SK-N-SH (cell line): ENCODE measurements at places on chromosomes 6 and 20.

- DNase-seq, result no peak
Measured at GRCh38 chr6:131103296-131103695, 32.0 kb upstream of the AKAP7 start.

GRCh38 chr6:87431263-87431662, 23.5 kb downstream of the CFAP206 start:
- DNase-seq, result no peak

DNA sequence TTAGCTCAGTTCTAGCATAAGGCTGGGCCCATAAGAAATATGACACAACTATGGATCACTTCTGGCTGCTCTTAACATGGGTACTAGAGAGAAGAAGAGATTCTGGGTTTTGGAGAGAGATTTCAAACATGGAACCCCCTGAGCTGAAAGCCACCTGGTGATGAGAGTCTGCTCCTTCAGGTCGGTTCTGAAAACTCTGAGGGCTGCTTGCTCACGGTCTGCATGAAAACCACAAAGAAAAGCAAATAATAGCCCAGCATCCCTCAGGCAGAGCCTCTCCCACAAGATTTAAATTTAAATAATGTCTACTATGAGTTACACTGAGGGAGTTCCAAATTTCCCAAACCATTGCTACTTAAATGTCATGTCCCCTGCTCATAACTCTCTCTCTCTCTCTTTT, 301.5 kb downstream of the BMP7 start:
- DNase-seq, result no peak

GRCh38 chr20:52103335-52103912, 88.2 kb downstream of the ZFP64 start:
- DNase-seq, result no peak

DNA sequence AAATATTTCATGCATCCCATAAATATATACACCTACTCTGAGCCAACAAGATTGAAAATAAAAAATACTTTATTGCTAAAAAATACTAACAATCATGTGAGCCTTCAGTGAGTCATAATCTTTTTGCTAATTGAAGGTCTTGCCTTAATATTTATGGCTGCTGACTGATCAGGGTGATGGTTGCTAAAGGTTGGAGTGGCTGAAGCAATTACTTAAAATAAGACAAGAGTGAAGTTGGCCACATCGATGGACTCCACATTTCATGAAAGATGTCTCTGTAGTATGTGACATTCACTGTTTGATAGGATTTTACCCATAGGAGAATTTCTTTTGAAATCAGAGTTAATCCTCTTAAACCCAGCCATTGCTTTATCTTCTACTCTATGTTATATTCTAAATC, 11.1 kb downstream of the TRDN start:
- no peak for DNase-seq

DNA sequence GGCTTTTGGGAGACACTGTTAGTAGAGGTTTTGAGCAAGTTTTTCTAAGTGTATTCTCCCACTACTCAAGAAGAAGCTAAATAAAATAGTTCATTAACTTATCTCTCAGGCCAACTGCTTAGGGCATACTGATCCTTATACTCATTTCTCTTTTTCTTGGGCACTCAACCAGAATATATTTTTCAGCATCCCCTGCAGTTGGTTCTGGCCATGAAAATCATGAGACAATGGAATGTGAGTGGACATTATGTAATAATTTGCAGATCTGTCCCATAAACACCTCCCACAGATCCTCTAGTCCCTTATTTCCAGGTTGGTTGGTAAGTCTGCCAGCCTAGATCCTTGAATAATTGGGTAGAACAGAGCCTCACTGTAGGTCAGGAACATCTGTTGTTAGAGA, 136.7 kb downstream of the AIG1 start:
- no peak for DNase-seq

- no peak for DNase-seq
Measured at GRCh38 chr6:101845621-101846020, 452.1 kb downstream of the GRIK2 start.

- peak; percentile 81 for DNase-seq
Measured at GRCh38 chr20:62692176-62692575, 16.5 kb upstream of the NTSR1 start.

DNA sequence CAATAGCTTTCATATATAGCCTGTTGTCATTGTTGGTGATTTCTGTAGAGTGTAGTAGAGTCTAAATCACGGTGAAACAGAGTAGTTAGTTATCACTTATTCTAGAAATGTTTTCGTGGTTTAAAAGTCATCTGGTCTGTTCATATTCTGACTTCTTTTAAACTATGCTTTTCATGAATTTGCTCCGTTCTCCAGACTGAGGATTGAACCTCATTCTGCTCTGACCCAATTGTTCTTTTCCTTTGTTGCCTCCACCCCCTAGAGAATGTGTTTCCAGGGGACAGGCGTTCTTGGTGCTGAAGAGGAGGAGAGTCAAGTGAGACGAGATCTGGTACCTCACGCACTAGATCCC, 748 bp upstream of the ZNF292 start:
- DNase-seq, result peak; percentile 59

DNA sequence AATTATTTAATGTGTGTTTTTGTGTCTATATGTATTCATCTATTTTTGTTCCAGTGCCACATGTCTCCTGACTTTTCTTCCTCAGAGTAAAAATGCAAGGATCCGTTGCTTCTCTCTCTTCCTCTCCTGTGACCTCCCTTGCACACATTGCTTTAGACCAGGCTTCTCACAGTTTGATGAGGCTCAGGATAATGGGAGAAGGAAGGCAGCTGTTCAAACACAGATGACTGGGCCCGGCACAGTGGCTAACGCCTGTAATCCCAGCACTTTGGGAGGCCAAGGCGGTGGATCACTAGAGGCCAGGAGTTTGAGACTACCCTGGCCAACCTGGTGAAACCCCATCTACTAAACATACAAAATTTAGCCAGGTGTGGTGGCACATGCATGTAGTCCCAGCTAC, 241.9 kb downstream of the SAMD5 start:
- DNase-seq, result no peak

GRCh38 chr6:105688573-105688972, 285.7 kb upstream of the PREP start:
- no peak for DNase-seq

DNA sequence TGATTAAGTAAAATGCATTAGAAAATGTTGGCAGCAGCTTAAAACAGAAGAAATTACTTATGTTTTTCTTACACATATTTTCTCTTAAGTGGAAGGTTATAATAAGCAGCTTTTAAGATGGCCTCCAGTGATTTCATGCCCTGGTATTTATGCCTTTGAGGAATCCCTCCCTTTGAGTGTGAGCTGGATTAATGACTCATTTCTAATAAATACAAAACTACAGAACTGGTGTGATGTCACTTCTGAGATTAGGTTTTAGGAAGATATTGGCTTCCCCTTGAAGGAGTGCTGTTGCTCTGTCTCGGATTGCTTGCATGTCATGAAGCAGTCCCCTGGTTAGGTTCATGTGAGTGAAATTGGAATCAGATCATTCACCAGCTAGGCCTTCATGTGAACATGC, 143.2 kb upstream of the EPHA7 start:
- no peak for DNase-seq

- DNase-seq, result no peak
Measured at GRCh38 chr6:113137426-113137825, 719.7 kb upstream of the MARCKS start.

- no peak for DNase-seq
Measured at GRCh38 chr20:15411781-15412180, 1074.4 kb upstream of the FLRT3 start.

GRCh38 chr6:16747232-16748024, 13.8 kb downstream of the ATXN1 start:
- DNase-seq, result no peak

- DNase-seq, result no peak
Measured at GRCh38 chr6:141594874-141595273, 537.9 kb upstream of the GJE1 start.

- peak; percentile 81 for DNase-seq
Measured at GRCh38 chr6:169723200-169723909, 945 bp downstream of the PHF10 start.

DNA sequence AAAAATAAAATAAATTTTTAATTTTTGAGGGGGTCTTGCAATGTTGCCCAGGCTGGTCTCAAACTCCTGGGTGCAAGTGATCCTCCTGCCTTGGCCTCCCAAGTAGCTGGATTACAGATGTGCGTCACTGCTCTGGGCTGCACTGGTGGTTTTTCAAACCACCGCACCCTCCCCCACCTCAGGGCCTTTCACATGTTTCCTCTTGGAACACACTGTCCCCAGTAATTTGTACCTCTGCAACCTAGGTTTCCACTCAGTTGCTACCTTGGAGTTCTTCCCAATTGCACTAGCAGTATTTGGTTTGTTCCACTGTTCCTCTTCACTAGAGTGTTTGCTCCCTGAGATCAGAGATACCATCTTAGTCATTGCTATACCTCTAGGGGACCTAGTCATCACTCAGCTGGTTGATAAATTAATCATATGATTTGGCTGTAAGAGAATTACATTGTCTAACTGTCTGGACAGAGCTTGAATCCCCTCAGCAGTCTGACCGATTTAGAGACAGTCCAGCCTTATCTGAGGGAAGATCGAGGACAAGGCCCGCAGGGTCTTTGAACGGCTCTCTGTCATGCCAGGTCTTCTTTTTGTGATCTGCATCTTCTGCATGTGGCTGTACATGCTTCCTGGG, 32.0 kb downstream of the CEP43 start:
- DNase-seq, result peak; percentile 69

GRCh38 chr6:119250036-119250435, 99.5 kb downstream of the MAN1A1 start:
- DNase-seq, result no peak
